ENCODE measurements at places on chromosomes 2 and 18. TPM values are rescaled to one million over a fixed set of nuclear protein-coding genes. Genes with fewer than 3 reads are reported as not detected.

BZW1 gene
- total RNA-seq, result 423 TPM

GRCh38 chr2:178225006-178225805 is 30.9 kb downstream of the OSBPL6 start:
- no peak overlapping the region for H3K27ac ChIP-seq
- H3K4me3 ChIP-seq, result no peak overlapping the region
- peaks cover 32% of the 10 kb centered on the region for H3K27me3 ChIP-seq
- DNase-seq, result no peak

GRCh38 chr2:55610954-55611743 is 6.3 kb downstream of the PPP4R3B start:
- peaks cover 66% of the 10 kb centered on the region for H3K4me1 ChIP-seq
- no peak overlapping the region for H3K4me3 ChIP-seq
- no peak for DNase-seq
- H3K27ac ChIP-seq, result peak overlapping the region; percentile 68
- H3K27me3 ChIP-seq, result no peaks in the 10 kb centered on the region

GCG gene
- not detected for total RNA-seq

DNA sequence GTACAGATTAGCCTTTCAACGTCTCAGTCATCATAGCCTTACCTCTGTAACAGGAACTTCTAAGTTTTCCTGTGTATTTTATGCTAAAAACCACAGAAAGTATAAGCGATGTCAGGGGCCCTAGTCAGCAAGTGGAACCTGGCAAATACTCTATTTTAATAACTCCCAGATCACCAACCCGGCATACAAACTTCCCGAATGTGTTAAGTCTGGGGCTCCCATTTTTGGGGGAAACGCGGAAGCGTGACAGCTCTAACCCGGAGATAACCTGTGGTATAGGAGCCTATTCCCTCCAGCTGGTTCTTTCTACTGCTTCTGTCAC is 574 bp downstream of the NIFK start:
- no peaks in the 10 kb centered on the region for H3K27me3 ChIP-seq
- H3K4me1 ChIP-seq, result peaks cover 47% of the 10 kb centered on the region
- H3K27ac ChIP-seq, result peak overlapping the region; percentile 93
- peaks cover 38% of the 10 kb centered on the region for H3K36me3 ChIP-seq
- no peak for DNase-seq

- no peaks in the 10 kb centered on the region for H3K4me1 ChIP-seq
- no peak for DNase-seq
- no peak overlapping the region for H3K27ac ChIP-seq
- no peak overlapping the region for H3K4me3 ChIP-seq
Observed at GRCh38 chr18:26440644-26441043, 107.7 kb downstream of the KCTD1 start.

DNA sequence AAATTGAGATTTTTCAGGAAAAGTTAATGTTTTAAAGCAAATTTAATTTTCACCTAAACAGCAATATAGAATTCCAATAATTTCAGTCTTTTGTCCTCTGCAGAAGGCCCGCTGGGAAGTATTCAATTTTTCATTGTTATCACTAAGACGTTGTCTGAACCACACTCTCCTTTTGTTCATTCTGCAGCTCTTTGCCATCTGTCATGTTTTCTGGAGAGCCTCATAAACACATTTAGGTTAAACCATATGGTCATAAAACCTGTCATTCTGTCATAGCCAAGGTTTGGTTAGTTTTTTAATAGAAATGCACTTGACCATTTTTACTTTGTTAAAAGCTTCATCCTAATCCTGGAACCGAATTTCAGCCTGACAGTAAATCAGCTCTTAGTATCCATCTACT is 54.0 kb upstream of the PGAP1 start:
- no peak for DNase-seq
- peaks cover 20% of the 10 kb centered on the region for H3K4me1 ChIP-seq
- H3K4me3 ChIP-seq, result no peak overlapping the region
- no peaks in the 10 kb centered on the region for H3K27me3 ChIP-seq
- no peak overlapping the region for H3K27ac ChIP-seq
- peaks cover 7% of the 10 kb centered on the region for H3K36me3 ChIP-seq
